ENCODE measurements at places on chromosomes 3 and 15. TPM values are rescaled to one million over a fixed set of nuclear protein-coding genes. Genes with fewer than 3 reads are reported as not detected.
A peak's percentile ranks its signal among the peaks of the same experiment; 100 is the strongest.

- DNase-seq = no peak
These were observed 921.1 kb downstream of the ROBO1 start for GRCh38 chr3:78846718-78847117.

The PP2D1 gene
- total RNA-seq = not detected

GRCh38 chr3:22671848-22672247 lies 531.3 kb upstream of the UBE2E2 start:
- no peak for DNase-seq

GRCh38 chr3:196650740-196651311 lies 11.3 kb downstream of the NRROS start:
- no peak for DNase-seq

The SLC28A2 gene
- total RNA-seq = 21.6 TPM

- DNase-seq = peak; percentile 42
These were observed at the start of gene LTK for GRCh38 chr15:41513506-41514227. TSS of gene LTK (minus strand) at chr15:41513827. CDS start at chr15:41513709, 118 bp downstream.

DNA sequence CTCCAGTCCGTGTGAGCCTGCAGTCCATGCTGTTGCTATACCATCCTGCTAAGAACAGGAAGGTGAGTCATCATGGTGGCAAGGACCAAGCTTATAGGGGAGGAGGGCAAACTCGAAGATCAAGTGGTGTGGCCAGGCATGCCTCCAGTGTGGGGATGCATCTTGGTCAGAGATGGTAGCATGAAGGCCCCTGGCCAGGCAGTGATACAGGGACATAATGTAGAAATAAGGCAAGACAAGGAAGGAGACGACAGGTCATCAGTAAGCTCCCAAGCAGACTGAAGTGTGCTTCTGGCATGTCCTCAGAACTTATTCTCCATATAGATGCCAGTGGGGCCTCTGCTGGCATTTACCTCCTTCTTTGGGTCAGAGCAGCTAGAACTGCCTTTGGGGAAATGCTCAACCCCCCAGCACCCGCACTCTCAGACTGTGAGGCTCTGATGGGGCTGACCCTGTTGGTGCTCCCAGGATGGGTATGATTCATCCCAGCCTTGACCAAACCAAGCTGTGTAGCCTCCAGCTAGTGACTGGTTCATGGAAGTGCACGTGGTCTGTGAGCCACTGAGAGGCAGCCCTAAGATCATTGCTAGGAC lies 52.5 kb upstream of the ATP2B2 start:
- DNase-seq = no peak

The GOLGA8J gene
- not detected for total RNA-seq

DNA sequence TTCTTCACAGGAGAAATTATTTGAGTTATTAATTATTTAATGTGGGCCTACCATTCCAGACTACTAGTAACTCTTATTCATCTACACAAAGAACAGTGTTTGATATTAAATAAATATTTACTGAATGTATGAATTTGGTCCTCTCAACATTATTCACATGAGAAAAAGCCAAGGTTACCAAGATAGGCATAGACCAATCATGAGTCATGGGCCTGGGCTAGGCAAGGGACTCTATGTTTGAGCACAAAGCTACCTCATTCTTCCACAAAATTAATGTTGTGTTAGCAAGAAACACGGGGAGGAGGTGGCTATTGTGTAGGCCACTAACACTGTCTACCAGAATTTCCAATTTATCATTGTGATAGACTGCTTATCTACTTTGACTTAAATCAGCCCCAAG lies 115.7 kb downstream of the SERPINI1 start:
- DNase-seq = no peak

GRCh38 chr15:70219966-70220365 lies 122.2 kb upstream of the TLE3 start:
- no peak for DNase-seq

DNA sequence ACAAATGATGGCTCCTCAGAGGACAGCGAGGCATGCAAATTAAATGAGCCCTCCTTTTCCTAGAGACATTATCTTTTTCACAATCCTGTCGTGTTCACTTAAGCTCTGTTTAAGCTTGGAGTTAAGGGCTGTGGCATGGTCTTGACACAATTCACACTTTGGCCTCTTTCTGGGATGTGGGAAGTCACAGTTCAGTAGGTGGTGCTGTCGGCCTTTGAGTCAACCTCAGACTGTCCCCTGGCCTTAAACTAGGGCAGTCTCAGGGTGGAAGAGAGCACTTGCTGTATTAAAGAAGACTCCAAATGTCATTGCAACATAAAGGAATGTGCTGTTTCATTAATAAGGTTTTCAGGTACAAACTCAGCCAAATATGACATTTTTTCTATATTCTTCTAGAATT lies 351.0 kb downstream of the MCTP2 start:
- DNase-seq = peak; percentile 20

- no peak for DNase-seq
These were observed 72.2 kb downstream of the ADCY5 start for GRCh38 chr3:123376451-123377242.

DNA sequence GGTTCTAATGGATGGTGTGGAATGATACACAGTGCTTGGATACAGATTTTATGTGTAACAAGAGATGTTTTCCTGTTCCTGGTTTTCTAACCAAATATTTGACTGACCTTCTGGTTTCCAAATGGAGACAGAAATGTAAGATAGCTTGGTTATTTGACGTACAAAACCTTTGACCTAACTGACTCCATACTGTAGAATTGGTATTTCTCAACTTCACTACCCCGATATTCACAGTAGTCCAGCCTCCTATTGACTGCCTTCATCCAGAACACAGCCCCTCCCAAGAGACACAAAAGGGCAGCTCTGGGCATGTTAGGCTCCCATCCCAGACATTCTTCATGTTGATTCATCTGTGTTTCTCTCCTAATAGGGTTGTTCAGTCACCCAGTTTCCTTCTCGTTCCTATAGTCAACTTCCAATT lies 33.4 kb downstream of the MYO1E start:
- DNase-seq = no peak

DNA sequence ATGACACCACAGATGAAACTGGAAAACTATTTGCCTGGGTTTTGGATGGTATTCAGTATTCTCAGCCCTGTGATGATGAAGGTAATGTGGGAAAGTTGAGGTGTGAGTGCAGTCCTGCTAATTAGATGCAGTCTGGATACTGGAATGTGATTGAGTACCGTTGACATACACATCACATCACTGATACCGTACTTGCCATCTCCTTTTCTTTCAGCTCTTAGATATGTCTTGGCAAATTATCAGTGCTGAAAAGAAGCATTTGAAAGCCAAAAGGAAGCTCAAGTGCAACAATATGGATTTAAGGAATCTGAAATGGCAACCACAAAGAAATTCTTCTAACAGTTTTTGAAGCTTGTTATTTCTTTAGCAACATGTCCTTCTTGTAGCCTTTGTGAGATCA lies 381.4 kb upstream of the TGFBR2 start:
- DNase-seq = no peak

DNA sequence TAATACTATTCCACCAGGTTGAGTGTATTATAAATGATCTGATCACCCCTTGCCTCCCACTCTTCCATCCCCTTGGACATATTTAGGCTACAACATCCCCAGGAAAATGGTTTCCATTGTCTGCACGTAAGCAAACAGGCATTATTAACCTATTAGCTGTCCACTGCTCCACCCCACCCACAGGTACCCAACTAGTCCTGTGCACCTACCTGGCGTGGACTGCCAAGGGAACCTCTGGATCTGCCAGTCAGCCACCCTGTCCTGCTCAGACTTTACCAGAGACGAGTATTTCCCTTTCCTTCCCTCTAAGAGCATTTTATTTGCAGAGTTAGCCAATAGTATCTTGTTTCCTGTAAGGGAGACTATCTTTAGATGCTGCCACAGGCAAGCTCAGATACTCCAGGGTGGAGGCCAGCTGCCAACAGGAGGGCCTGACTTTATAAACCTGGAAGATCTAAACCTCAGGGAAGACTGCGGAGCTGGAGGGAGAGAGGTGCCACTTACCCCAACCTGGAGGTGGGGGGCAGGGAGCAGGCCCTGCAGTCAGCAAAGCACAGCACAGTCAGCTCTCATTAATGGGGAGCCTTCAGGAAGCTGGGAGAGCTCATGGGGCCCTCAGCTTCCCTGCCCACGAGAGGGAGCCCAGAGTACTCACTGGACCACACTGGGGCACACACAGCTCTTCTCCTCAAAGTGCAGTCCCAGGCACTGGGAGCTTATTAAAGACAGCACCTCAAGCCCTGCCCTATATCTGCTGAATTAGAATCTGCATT lies at the start of gene CX3CR1:
TSS of gene CX3CR1 (minus strand) at position 292 of the 773 bp plus-strand sequence. CDS start 13,527 bp downstream, outside the sequence.
- no peak for DNase-seq

The CD96 gene
- total RNA-seq = 1.7 TPM

The ITIH1 gene
- not detected for total RNA-seq

DNA sequence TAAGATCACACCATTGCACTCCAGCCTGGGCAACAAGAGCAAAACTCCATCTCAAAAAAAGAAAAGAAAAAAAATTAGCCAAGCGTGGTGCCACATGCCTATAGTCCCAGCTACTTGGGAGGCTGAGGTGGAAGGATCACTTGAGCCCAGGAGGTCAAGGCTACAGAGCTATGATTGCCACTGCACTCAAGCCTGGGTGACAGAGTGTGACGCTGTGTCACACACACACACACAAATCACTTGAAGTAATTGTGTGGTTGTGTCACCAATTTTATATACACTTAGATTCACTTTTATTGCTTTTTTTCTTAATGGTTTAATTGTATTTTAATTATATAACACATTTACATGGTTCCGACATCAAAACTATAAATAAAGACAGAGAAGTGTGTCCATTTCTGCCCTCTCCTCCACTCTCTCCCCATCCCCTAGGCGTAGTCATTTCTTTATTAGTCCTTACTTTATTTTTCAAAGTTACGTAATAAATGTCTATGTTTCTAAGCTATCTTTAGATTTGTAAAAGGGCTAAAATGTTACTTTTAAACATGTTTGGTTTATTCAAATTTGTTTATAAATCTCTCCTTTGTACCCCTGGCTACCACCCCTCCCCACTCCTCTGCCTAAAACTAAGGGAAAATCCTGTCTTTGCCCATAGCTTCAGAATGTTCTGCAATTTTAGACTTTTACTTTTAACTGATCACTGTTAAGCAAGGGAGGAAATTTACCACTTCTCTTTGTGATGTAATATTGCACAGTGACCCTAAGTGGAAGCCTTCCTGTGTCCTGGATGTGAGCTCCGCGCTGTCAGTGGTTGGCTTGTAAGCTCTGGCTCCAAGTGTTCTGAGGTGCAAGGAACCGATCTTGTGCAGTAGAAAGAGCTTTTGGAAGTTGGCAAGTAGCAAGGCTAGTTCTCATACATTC lies 10.8 kb upstream of the VILL start:
- no peak for DNase-seq

DNA sequence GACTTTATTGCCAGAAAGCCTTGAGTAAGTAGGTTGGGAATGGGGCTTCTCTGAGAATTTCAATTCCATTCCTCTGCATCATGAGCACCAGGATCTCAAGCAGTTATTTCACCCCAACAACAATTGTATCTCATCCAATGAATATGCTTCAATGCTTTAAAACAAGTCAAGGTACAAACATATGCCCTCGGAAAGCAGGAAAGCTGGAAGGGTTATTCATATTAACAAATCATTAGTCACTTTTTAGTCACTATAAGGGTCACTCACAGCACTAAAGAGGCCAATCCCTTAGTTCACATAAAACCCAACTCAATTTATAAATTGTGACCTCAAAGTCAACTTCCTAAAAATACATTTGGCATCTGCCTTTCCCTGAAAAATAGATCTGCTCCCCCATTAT lies 16.2 kb downstream of the MB21D2 start:
- DNase-seq = no peak

All from colonic mucosa (tissue), 4 donors.